Fibroblast of villous mesenchyme (primary cell): ENCODE measurements at places on chromosomes 5 and 9. TPM values are rescaled to one million over a fixed set of nuclear protein-coding genes. Genes with fewer than 3 reads are reported as not detected.

The PCDHB9 gene
- under 0.01 and 0.64 TPM in 2 replicates for total RNA-seq

The FBXL7 gene
- 10.6 and 11.2 TPM in 2 replicates for total RNA-seq

The GPX8 gene
- 133 and 182 TPM in 2 replicates for total RNA-seq

The IL13 gene
- total RNA-seq: not detected in 2 replicates

The KIAA1191 gene
- total RNA-seq: 65.4 and 107 TPM in 2 replicates

The CDKN2A gene
- 20.7 and 32.5 TPM in 2 replicates for total RNA-seq

The GCNT1 gene
- total RNA-seq: 2.6 and 9.9 TPM in 2 replicates

The GPR21 gene
- 1.9 and 3.0 TPM in 2 replicates for total RNA-seq
